OCI-LY7 (cell line): ENCODE measurements at places on chromosomes 7 and 10.

DNA sequence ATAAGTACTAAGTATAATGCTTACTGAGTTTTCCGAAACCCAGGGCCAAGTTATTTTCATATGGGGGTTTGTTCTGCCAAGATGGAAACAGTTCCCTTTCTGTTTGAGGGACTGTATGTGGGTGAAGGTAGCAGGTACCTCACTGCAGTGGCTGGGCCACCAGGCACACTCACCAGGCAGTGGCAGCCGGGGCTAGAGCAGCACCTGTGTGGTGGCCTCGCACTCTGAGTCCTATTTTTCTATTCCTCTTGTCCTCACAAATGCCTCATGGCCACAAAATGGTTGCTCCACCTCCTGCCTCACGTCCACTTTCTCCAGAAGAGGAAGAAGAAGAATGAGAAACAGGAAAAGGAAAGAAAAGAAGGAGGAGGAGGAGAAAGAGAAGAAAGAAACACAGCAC is 167.3 kb upstream of the SHH start:
- no peak for DNase-seq

DNA sequence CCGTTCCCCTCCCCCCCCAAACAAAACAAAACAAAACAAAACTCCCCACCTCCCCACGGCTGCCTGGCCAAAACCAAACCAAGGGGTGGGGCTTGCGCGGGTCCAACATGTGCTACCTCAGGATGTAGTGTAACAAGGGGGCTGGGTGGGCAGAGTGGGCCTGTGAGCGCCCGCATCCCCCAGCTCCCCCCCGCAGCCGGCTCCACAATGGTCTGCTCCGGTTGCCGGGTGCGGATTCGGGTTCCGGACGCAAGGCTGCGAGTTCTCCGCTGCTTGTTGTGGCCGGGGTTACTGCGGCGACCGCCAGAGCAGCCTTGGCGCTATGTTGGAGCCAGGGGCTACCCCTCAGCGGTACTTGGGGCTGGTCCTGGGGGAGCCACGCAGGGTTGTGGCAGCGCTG is 4.9 kb downstream of the C10orf143 start:
- no peak for DNase-seq

- no peak for DNase-seq
Measured at GRCh38 chr7:40579401-40579800, 444.6 kb downstream of the SUGCT start.

- no peak for DNase-seq
Measured at GRCh38 chr7:158809596-158809995, 19.7 kb downstream of the ESYT2 start.

- DNase-seq, result no peak
Measured at GRCh38 chr7:15582773-15583172, 21.0 kb upstream of the AGMO start.

DNA sequence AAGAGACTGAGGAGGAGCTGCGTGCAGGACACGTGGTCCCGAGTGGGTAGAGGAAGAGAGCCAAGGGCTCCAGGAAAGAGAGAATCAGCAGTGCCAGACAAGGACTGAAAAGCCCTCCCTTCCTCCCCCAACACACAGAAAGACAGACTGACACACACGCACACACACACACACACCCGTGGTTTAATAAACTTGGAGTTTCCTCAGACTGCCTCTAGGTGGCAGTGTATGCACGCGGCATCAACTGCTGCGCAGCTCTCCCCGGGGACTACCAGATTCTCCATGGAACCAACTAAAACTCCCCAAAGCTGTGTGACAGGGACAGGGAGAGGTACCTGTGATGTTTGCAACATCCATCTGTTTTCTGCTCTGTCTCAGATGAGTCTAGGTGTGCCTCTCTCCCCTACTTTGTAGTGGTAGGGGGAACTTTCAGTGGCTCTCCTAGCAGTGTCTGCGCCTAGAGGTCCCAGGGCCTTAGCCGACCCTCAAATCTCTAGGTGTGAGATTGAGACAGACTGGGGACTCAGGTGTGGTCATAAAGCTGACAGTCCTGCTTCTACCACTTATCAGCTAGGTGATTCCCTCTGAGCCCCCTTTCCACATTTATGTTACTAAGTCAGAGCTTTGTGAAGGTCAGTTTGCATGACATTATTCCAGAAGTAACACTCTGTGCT is 9.3 kb upstream of the TSPAN14 start:
- DNase-seq, result peak; percentile 79

DNA sequence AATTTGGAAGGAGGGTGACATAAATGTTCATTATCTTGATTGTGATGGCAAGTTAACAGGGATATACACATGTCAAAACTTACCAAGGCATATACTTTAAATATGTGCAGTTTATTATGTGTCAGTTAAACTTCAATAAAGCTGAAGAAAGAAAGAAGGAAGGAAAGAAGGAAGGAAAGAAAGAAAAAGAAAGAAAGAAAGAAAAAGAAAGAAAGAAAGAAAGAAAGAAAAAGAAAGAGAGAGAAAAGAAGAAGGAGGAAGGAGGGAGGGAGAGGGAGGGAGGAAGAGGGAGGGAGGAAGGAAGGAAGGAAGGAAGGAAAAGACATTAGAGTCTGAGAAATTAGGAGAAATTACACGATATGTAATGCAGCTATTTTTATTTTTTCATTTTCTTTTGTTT is 15.9 kb upstream of the GSTK1 start:
- no peak for DNase-seq

GRCh38 chr10:117457071-117457810 is 82.0 kb upstream of the PDZD8 start:
- DNase-seq, result no peak

- DNase-seq, result peak; percentile 45
Measured at GRCh38 chr10:72061491-72061890, 26.9 kb downstream of the SPOCK2 start.

- DNase-seq, result no peak
Measured at GRCh38 chr10:132698211-132698751, 87.7 kb downstream of the NKX6-2 start.

GRCh38 chr10:34907743-34908430 is 92.8 kb upstream of the PARD3 start:
- no peak for DNase-seq
